A549 treated with dexamethasone at 1 μM for 4 hours (cell line): ENCODE measurements at places on chromosomes 16 and 17. TPM values are rescaled to one million over a fixed set of nuclear protein-coding genes. Genes with fewer than 3 reads are reported as not detected.

CPHXL2 gene
- not detected in 5 replicates for total RNA-seq

SPNS2 gene
- total RNA-seq: 10.5 to 21.5 TPM (median 17.8 TPM) in 5 replicates

GNAO1 gene
- 0.52 to 0.91 TPM (median 0.84 TPM) in 5 replicates for total RNA-seq

EVPLL gene
- not detected in 5 replicates for total RNA-seq

IGF2BP1 gene
- 49.8 to 95.2 TPM (median 92.0 TPM) in 5 replicates for total RNA-seq

DOC2A gene
- total RNA-seq: 1.5 to 2.4 TPM (median 1.9 TPM) in 5 replicates

STAT3 gene
- total RNA-seq: 59.7 to 88.6 TPM (median 82.5 TPM) in 5 replicates

CX3CL1 gene
- total RNA-seq: 0.07 to 0.12 TPM (median 0.09 TPM) in 5 replicates

ASPHD1 gene
- 15.9 to 21.5 TPM (median 20.0 TPM) in 5 replicates for total RNA-seq

SSTR5 gene
- total RNA-seq: 0.30 to 0.64 TPM (median 0.54 TPM) in 5 replicates

SMIM5 gene
- total RNA-seq: 0.71 to 1.1 TPM (median 1.0 TPM) in 5 replicates

ODAD4 gene
- total RNA-seq: 1.1 to 2.1 TPM (median 1.4 TPM) in 5 replicates

KRT36 gene
- 0.06 TPM in 1 of 5 replicates, not detected in the others for total RNA-seq

MYH11 gene
- total RNA-seq: 0.02 to 0.10 TPM (median 0.09 TPM) in 4 of 5 replicates, not detected in the other

C1QTNF8 gene
- total RNA-seq: 0.05 TPM in 1 of 5 replicates, not detected in the others

AOC2 gene
- total RNA-seq: 1.6 to 3.0 TPM (median 2.4 TPM) in 5 replicates

TBC1D3H gene
- total RNA-seq: not detected in 5 replicates

GNG13 gene
- total RNA-seq: not detected in 5 replicates
